ENCODE measurements at places on chromosomes 7 and 10.

- no peaks in the 10 kb centered on the region for H3K4me1 ChIP-seq
- no peak for DNase-seq
- H3K36me3 ChIP-seq = no peaks in the 10 kb centered on the region
- H3K27me3 ChIP-seq = no peaks in the 10 kb centered on the region
- H3K4me3 ChIP-seq = no peak overlapping the region
Observed at GRCh38 chr7:82230811-82231581, 212.6 kb downstream of the CACNA2D1 start.

- peaks cover 5% of the 10 kb centered on the region for H3K27me3 ChIP-seq
- no peaks in the 10 kb centered on the region for H3K36me3 ChIP-seq
- no peak for DNase-seq
- H3K4me1 ChIP-seq = no peaks in the 10 kb centered on the region
Observed at GRCh38 chr10:46064269-46064817, 18.3 kb upstream of the MSMB start.

- no peak overlapping the region for H3K27ac ChIP-seq
- no peak for DNase-seq
- H3K27me3 ChIP-seq = no peaks in the 10 kb centered on the region
- peaks cover 23% of the 10 kb centered on the region for H3K36me3 ChIP-seq
Observed at GRCh38 chr7:157474685-157475084, 137.9 kb downstream of the DNAJB6 start.

DNA sequence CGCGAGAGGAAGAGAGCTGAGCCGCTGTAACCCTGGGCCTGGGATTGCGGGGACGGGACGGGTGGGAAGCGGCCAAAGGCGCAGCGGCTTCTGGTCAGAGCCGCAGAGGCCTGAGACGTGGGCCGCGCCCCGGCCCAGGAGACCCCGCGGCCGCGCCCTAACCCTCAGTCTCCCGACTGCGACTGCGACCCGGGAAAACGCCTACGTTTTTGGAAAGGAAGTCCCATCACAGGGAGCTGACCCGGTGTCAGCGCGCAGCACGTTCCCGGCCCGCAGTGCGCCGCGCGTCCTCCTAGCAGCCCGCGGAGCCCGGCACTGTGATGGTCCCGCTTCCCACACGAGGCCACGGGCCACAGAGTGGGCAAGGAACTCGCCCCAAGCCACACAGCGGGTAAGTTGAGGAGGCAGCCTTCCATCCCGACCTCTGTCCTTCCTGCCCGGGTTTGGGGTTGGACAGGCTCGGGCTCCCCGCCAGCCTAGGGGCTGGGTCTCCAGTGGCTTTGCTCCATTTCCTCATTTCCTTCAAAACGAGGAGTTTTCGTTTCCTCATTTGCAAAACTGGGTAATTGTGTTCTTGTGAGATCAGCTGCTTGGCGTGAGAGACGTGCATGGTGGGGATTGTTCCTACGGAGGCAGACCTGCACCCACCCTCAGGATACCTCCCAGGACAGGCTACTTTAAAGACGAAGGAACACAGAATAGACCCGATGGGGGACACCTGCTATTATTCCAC lies 1.2 kb downstream of the GPNMB start:
- H3K27ac ChIP-seq = no peak overlapping the region
- peaks cover 78% of the 10 kb centered on the region for H3K27me3 ChIP-seq
- H3K36me3 ChIP-seq = no peaks in the 10 kb centered on the region

- no peak for DNase-seq
- H3K27ac ChIP-seq = no peak overlapping the region
- H3K27me3 ChIP-seq = peaks cover 2% of the 10 kb centered on the region
- H3K36me3 ChIP-seq = no peaks in the 10 kb centered on the region
- H3K4me1 ChIP-seq = no peaks in the 10 kb centered on the region
- no peak overlapping the region for H3K4me3 ChIP-seq
Observed at GRCh38 chr10:94062611-94063010, 68.9 kb downstream of the PLCE1 start.

DNA sequence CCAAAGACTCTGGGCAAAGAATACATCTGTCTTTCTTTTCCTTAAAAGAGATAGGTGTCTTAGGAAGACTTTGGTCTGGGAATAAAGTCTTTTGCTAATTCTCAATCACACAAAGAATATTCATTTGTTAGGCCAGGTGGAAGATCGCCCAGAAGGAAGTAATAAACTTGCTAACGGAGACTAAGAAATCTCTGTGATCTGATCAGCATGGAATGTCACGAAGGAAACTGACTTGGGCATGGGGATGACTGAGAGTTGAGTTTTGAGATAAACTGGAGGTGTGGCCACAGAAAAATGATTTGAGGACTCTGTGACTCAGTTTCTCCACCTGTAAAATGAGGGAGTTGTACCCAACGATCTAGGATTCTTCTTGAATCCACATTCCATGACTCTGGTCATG lies 161.1 kb upstream of the SVIL start:
- no peak overlapping the region for H3K27ac ChIP-seq
- peaks cover 3% of the 10 kb centered on the region for H3K27me3 ChIP-seq
- H3K4me3 ChIP-seq = no peak overlapping the region
- H3K36me3 ChIP-seq = no peaks in the 10 kb centered on the region
- DNase-seq = no peak
- H3K4me1 ChIP-seq = no peaks in the 10 kb centered on the region

DNA sequence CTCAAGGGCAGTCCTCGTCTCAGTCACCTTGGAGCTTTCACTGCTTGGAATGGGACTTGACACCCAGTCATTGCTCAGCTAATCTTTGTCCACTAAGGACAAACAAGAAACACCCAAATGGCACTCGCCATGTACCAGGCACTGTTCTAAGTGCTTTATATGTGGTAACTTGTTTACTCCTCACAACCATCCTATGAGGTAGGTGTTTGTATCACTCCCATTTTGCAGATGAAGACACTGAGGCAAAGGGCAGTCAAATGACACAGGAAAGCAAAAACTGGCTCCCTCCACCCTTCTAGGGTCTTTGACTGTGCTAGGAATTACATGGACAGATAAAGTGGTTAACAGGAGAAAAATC lies 24.7 kb downstream of the DNAJB12 start:
- H3K36me3 ChIP-seq = peaks cover 15% of the 10 kb centered on the region
- H3K27me3 ChIP-seq = no peaks in the 10 kb centered on the region
- DNase-seq = no peak
- H3K4me1 ChIP-seq = peaks cover 78% of the 10 kb centered on the region

All from activated T-helper 1 cell treated with anti-CD3 and anti-CD28 coated beads, Interleukin-12 subunit alpha, Interleukin-12 subunit beta, Interleukin-2, Interleukin-4 antibody, amounts not matched to agents 30 ng/mL and 10 ng/mL and 1 ng/mL, durations not matched to agents 14 hours and 24 hours and 36 hours (primary cell).